ENCODE measurements at places on chromosomes 13 and 19.

DNA sequence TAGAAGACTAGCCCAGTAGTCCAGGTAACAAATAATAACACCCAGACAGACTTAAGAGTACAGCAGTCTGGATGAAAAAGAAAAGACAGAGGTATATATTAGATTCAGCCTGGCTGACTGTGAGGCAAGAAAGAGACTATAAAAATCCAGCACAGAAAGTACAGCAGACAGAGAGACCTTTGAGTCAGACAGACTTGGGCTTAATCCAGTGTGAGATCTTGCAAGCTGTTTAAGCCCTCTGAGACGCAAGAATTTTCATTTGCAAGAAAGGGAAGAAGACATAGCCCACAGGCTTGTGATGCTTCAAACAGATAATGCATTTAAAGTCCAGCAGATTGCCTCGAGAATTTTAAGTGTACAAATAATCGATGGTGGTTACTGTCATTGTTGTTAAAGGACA, 471.4 kb downstream of the LIG4 start:
- DNase-seq: no peak

DNA sequence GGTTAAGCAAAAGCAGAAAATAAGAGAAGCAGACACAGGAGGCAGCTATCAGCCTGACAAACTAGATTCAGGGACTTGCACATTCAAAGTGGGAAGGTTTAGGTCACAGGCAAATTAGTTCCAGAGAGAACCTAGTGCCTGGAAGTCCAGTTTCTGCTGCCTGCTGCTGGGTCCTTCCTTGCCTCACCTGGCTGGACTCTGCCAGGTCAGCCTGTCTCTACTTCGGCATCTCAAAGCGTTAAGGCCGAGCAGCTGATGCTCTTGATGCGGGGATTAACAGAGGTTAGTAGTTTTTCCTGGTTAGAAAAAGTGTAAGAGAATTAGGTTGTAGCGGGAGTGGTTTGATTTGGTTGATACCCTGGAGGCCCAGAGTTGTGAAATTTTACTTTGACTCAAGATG, 52.0 kb downstream of the KLF5 start:
- DNase-seq: no peak

DNA sequence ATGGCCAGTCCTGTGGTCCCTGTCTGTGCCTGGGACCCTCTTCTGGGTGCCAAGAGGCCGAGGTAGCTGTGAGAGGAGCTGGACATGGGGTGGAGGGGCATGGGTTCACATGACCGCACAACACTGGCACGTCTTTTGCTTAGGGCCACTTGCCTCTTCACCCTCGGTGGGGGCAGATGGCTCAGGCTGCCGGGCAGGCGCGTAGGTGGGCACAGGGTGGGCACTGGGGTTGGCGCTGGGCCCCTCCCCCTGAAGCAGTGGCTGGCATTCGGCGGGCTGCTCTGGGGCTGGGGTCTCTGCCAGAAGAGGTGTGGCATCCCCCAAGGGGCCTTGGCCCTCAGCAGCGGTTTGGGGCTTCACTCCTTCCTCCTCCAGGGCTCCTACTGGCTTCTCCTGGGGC, 8.4 kb downstream of the PALM3 start:
- no peak for DNase-seq

DNA sequence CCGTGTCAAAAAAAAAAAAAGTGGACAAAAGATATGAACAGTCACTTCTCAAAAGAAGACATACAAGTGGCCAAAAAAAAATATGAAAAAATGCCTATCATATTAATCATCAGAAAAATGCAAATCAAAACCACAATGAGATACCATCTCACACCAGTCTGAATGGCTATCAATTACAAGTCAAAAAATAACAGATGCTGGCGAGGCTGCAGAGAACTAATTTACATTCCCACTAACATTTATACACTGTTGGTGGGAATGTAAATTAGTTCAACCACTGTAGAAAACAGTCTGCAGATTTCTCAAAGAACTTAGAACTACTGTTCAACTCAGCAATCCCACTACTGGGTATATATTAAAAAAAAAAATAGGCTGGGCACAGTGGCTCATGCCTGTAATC, 26.5 kb upstream of the FOXO1 start:
- no peak for DNase-seq

- DNase-seq: no peak
These were observed 649 bp downstream of the TMEM91 start for GRCh38 chr19:41376998-41377365.

- no peak for DNase-seq
These were observed 101.4 kb downstream of the TUBGCP3 start for GRCh38 chr13:112486386-112487126.

DNA sequence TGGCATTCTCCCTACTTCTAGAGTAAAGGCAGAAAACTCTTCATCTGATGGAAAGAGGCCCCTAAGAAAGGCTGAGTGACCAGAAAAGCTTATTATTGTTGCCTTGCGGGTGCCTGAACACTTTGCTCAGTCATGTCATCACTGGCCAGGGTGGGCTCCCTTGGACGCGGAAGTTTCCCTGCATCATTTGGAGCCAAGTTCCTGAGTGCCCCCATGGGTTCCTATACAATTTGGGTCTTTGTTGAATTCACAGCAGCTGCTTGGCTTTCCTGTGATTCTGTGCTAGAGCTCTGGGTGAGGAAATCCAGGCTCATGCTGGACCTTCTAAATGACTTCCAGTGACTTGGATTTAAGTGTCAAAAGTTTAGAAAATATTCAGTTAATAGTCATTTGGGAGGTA, 232.9 kb downstream of the LHFPL6 start:
- no peak for DNase-seq

DNA sequence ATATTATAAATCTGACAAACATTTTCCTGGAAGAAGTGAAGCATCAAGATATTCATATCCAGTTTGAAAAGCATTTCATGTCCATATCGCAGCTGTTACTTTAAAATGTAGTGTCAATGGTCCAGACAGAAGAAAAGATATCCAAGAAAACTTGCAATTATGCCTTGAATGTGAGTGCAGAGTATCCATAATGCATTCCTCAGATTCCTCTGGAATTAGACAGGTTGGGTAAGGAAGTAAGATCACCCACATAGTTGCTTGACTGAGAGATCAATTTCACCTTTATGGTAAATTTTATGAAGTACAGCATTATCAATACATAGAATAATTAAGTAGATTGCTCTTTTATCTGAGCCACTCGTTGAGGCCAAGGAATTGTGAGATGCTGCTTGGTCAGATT, 327.0 kb upstream of the SLITRK5 start:
- no peak for DNase-seq

- DNase-seq: no peak
These were observed 226.8 kb downstream of the RAP2A start for GRCh38 chr13:97660594-97661260.

DNA sequence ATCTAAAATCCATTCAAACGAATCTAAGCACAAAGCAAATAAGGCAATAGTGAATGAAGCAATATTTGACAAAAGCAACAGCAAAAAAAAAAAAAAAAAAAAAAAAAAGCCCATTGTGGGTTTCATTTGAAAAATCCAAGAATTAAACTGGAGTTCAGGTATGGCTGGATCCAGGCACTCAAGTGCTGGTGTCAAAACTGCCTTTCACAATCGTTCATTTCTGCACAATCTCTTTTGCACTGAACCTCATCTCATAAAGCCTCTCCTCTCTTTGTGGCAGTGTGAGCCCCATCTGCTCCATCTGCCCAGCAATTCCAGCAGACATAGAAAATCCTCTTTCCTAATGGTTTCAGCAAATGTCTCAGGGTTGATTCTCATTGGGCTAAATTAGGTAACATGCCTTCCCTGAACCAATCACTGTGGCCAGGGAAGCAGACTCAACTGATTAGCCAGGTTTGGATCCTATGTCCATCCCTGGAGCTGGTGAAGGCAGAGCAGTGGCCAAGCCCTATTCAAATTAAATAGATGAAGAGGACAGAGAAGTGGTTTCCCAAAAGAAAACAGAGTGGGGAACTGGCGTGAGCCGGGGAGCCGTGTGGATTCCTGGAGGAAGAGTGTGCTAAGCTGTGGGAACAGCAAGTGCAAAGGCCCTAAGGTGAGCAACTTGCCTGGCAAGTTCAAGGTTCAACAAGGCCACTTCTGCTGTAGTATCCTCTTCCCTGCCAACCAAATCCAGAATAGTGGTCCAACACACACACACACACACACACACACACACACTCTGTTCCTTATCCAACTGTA, 1.2 kb upstream of the HIF3A start:
- no peak for DNase-seq

- no peak for DNase-seq
These were observed 79.0 kb upstream of the ZNF536 start for GRCh38 chr19:30293051-30293785.

- DNase-seq: no peak
These were observed 155.5 kb downstream of the TNFSF13B start for GRCh38 chr13:108425056-108425455.

DNA sequence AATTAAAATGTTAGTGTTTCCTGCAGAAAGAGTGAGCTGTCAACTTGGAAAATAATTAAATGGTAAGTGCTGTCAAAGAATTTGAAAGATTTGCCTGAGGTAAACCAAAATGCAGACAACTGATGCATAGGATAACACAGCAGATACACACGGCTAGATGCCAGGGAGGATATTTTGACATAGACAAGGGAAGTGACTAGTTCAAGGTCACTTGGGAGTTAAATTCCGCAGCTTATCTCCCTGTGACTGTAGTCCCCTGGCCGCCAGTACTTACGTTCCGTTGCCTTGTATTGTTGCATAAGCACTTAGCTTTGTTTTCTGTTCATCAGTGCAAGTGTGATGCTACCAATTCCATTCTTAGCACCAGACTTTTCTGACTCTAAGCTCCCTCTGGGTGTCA, 247.3 kb upstream of the MAB21L1 start:
- no peak for DNase-seq

DNA sequence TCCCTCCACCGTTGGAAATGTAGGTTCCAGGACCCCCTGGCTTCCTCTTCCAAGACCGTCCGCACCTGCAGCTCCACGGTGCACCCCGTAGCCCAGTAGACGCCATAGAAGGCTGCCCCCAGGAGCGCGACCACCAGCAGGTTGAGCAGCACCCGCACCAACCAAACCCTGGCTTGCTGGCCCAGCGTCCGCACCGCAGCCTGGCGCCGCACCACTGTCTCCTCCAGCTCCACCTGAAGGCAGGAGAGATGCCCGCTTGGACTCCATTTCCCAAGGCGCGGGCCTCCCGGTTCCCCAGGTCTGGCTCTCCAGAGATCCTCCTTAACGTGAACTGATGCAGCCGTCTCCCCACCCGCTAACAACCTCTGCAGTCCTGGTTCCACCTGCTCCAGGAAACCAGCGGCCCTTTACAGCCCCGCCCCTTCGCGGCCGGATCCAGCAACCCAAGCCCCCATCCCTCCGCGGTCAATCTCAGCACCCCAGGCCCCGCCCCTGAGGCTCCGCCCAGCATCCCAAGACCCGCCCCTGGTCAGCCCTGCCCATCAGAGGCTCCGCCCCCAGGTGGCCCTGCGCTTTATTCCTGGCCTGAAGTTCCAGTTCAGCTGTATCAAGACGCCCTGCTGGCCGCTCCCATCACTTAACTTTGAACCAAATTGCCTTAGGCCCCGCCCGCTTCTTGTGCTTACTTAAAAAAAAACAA, 5.0 kb upstream of the LENG1 start:
- no peak for DNase-seq

DNA sequence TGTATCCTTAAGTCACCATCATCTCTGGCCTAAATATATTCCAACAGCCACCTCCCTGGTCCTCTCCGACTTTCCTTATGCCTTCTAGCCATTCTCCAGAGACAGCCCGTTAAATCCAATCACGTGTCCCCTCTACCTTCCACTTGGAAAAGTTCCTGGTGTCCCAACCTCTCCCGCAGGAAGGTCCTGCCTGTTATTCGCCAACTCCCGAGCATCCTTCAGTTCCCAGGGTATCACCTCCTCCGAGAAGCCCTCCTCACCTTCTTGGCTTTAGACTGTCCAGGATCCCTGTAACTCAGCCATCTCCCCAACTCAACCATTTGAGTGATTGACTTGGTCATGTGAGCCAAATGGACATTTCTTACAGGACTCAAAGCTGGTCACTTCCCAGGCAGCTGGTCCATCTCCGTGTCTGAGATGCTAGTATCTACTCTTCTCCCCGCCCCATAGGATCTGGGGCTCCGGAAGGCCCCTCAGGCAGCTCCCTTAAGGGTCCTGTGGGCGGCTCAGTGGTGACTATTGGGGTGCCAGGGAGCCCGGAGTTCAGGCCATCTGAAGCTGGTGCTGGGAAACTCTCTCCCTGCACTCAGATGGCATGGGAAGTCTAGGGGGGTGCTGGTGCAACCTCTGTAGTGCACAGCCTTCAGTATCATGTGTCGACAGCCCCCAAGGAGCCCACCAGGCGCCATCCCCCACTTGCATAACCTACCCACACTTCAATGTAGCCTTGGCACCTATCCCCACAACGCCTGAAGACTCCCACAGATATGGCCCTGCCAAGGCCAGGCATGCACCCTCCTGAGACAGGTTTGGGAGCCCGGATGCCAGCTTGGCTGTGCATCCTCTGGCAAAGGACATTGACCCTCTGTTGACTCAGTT, 27.9 kb upstream of the NANOS3 start:
- no peak for DNase-seq

DNA sequence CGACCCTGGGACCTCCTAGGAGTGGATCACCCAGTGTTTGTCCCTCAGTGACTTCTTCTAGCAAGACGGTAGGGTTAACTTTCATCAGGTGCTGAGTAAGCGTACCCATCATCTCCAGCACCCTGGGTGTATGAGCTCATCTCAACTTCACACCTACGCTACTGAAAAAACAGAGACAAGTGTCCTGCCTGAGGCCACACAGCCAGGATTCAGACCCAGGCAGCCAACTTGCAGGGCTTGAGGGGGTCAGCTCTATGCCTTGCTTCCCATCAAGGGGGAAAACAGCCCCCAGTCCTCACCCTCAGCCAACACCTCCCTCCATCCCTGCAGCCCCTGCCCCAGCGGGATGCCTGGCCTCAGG, 4.6 kb downstream of the TLE2 start:
- no peak for DNase-seq

DNA sequence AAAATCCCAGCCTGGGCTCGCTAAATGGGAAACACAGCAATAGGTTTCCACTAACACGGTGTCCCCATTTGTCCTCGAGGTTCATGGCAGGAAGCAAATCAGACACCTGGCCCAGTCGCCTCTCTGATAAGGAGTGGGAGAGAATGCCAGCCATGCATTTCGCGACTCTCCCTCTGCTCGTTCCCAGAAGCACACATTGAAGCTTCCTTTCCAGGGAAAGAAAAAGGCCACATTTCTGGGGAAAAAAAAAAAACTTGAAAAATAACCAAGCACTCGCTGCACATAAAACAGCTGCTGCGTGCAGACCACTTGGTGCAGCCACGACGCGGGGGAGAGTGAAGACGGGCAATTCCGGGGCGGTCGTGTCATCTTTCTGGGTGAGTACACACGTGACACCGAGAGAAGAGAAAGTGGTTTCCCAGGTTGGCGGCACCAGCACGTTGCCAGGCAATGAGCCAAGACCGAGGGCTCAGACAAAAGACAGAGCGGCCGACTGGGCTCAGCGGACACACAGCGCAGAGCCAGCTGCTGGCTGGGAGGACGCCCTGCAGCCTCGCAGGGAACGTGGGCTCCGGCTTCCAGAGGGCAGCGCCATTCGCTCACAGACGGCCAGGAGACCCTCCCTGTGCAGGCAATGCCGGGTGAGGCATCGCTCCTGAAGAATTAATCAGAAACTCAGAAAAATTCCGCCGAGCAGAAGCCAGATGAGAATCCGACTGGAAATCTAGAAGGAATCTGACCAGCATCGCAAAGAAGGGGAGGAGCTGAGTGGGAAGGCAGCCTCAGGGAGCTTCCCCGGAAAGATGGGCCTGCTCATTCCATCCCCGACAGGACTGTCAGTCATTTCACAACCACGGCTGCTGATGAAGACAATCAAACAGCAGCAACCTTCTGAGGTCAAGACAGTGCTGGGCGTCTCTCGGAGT, 83.2 kb upstream of the IRS2 start:
- DNase-seq: no peak
